ENCODE measurements at places on chromosomes 4 and X.
A peak's percentile ranks its signal among the peaks of the same experiment; 100 is the strongest.

- no peak for DNase-seq
Measured at GRCh38 chr4:62670514-62670913, 1470.4 kb downstream of the ADGRL3 start.

DNA sequence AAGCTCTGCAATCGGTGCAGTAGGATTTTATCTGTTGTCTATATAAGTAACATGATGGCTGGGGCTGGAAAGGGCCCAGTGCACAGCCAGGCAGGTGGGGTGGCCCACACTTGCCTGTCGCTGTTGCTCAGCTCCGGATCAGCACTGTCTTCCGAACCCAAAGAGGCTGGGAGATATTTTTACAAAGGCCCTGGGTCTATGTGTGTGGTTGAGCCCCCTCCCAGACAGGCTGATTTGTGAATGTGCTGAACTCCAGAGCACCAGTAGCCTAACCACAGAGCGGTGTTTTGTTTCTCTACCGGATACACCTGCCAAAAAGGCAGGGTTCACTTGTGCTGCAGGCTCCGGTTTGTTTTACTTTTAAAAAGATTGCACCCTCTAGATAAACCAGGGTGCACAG is 33.5 kb upstream of the CHRNA9 start:
- no peak for DNase-seq

DNA sequence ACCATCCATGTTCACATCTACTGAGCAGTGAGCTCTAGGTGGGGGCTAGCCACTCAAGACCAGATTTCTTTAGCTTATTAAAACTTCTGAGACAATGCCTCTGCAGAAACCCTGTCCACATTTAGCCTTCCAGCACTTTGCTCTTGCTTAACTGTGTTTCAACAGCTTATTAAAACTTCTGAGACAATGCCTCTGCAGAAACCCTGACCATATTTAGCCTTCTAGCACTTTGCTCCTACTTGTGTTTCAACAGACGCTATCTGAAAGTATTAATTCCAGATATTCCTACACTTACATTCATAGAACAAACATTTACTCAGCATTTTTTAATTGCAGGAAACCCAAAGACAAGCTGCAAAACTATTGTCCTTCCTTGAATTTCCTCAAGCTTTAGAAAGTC is 91.9 kb downstream of the SEL1L3 start:
- DNase-seq: no peak

GRCh38 chr4:6188687-6189305 is 11.6 kb downstream of the JAKMIP1 start:
- DNase-seq: peak; percentile 42

- DNase-seq: no peak
Measured at GRCh38 chr4:152045807-152046571, 285.2 kb upstream of the GATB start.

DNA sequence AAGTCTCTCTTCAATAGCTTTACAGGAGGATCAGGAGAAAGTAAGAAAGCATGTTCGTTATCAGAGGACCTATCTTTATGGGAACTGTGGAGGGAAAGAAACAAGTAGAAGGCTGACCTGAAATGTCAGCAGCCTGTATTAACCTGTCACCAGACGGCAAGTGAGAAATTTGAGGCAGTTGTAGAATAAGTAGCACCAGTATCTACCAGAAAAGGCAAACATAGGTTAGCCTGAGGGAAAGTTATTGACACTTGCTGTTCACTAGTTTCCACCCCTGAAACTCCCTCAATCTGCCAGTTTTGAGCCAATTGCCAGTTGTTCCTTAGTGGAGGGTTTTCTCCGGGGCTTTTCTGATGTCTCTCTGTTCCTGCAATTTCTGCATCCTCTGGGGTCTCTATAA is 36.4 kb downstream of the ZNF81 start:
- no peak for DNase-seq

- no peak for DNase-seq
Measured at GRCh38 chr4:174749091-174749490, 80.0 kb downstream of the GLRA3 start.

DNA sequence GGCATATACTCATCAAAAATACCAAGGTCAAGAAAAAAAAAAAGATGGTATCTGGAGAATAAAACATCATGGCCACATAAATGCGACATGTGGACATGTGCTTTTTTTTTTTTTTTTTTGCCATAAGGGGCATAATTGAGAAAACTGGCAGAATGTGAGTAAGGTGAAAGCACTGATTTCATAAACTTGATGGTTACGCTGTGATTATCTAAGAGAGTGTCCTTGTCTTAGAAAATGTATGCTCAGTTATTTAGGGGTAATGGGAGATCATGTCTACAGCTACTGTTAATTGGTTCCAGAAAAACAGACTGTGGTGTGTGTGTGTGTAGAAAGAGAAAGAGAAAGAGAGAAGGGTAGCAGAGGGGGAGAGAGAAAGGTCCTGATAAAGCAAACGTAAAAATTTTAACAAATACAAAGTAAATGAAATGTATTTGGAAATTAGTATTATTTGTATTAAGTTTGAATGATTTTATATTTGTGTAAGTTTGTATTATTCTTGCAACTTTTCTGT is 8.1 kb downstream of the DNAJB14 start:
- no peak for DNase-seq

DNA sequence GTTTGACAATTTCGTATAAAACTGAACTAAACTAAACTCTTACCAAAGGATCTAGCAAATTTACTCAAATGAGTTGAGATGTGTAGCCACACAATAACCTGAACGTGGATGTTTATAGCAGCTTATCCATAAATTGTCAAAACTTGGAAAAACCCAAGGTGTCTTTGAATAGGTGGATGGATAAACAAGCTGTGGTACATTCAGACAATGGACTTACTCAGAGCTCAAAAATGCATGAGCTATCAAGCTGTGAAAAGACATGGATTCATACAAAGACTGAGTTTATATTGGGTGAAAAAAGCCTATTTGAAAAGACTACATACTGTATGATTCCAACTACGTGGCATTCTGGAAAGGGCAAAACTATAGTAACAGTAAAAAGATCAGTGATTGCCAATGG is 69.5 kb downstream of the LARP1B start:
- no peak for DNase-seq

DNA sequence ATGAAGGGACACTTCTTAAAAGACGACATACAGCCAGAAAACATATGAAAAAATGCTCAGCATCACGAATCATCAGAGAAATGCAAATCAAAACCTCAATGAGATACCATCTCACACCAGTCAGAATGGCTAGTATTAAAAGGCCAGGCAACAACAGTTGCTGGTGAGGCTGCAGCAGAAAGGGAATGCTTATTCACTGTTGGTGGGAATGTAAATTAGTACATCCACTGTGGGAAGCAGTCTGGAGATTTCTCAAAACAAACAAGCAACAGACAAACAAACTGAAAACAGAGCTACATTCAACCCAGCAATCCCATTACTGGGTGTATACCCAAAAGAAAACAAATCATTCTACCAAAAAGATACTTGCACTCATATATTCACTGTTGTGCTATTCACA is 197.9 kb downstream of the EVC2 start:
- no peak for DNase-seq

- no peak for DNase-seq
Measured at GRCh38 chrX:70026112-70026850, 23.5 kb downstream of the AWAT2 start.

- no peak for DNase-seq
Measured at GRCh38 chr4:148215202-148215601, 227.0 kb downstream of the NR3C2 start.

DNA sequence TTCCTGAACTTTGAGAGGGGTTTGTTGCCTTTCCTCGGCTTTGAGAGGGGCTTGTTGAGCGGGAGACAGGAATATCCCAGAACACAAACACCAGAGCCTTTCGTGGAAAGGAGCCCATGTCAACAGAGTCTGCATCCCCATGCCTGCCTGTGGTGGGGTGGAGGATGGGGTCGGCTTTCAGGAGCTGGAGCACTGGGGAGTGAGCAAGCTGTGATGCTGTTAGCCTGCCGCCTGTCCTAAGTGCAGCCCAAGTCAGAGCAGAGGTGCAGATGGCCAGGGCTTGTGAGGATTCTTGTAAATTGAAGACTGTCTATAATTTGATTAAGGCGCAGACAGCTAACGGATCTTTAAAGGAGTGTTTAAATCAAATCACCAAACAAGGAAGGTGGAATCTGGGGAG is 103.3 kb upstream of the ANK2 start:
- no peak for DNase-seq

DNA sequence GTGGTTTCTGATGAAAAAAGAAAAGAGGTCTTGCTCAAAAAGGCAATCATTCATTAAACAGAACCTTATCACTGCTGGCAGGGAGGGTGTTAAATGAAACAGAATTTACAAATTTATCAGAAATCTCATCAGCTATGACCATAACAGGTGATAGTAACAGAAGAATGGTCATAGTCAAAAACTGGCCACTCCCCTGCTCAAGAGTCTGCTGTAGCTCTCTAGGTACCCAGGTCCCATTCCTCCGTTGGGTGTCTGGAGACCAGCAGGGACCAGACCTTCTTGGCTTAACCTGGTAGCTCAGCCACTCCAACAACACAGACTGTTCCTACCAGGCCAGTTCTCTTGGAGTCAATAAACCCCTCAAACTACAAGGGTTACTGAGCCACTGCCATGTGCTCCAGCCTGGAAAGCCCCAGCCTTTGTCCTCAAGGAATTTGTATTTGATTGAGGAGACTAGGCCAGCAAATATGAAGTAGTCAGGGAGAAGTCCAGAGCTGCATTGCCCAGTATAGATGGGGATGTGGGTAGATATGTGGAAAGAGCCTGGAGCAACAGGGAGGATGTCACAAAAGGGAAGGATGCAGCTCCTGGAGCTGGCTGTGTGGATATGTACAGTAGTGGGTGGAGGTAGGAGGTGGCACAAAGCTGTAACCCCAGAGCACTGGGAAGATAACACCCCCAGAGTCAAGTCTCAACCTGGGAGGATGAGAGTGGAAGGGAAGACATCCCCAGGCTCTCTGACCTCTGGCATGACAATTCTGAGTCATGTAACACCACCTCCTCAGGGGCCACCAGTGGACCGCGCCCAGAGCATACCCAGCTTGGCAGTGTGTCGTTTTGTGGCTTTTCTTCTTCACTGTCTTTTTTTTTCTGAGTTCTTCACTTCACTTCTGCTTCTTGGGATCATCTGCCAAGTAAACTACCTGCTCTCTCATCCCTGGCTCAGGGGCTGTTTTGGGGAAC is 21.9 kb downstream of the RASL11B start:
- no peak for DNase-seq

- no peak for DNase-seq
Measured at GRCh38 chr4:155592179-155592937, 74.3 kb upstream of the GUCY1A1 start.

GRCh38 chrX:72245461-72246089 is 6.7 kb upstream of the ERCC6L start:
- DNase-seq: peak; percentile 45

DNA sequence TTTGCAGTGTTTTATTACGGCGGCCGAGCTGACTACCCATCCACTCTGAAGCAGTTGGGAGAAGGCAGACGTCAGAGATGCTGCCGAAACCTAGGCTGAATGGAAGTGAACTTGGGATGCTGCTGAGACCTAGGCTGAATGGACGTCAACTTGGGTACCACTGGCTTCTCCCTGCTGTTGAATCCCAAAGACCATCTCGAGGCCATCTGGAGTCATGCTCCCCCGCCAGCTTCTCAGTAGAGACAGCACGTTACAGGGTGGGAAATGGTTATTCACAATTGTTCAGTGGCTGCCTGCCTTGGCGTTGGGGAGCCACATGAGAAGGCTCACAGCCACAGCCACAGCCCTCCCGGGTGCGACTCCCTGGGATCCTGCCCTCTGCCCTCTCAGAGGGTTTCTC is 40.9 kb downstream of the P2RY8 start:
- no peak for DNase-seq

- no peak for DNase-seq
Measured at GRCh38 chr4:21992330-21992729, 43.8 kb upstream of the KCNIP4 start.

- DNase-seq: no peak
Measured at GRCh38 chr4:113711883-113712662, 49.5 kb downstream of the CAMK2D start.

DNA sequence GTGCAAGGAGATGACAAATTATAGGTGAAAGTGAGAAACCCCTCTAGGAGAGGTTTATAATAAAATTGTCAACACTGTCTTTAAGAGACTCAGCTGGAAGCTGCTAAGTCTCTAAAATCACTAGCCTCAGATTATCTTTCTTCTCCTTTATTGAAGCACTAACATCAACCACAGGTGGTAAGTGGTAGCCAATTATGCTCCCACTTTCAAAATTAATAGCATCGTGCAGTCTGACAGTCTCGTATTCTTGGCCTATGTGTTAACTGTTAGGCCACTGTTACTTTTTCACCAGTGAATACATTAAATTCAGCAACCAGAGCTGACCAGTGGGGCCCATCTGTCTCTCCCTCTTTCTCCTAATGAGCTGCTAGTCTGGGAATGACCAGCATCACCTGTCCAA is 674.1 kb downstream of the RAPGEF2 start:
- DNase-seq: no peak

GRCh38 chr4:27081675-27082586 is 221.3 kb downstream of the STIM2 start:
- DNase-seq: no peak

DNA sequence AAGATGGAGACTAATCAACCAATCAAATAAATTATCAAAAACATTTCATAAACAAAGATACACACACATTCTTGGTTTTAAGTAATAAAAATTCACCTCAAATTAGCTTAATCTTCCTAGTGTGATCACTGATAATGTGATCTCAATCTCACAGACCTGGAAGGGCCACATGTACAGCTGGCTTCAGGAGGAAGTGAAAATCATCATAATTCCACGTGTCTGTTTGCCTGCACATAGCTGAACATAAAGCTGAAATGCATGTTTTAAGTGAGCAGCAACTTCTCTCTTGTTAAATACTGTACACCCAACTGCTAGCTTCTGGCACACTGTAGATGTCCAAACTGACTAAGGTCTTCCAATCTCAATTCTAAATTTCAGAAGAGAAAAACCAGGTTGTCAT is 53.8 kb downstream of the ARHGAP6 start:
- DNase-seq: no peak

DNA sequence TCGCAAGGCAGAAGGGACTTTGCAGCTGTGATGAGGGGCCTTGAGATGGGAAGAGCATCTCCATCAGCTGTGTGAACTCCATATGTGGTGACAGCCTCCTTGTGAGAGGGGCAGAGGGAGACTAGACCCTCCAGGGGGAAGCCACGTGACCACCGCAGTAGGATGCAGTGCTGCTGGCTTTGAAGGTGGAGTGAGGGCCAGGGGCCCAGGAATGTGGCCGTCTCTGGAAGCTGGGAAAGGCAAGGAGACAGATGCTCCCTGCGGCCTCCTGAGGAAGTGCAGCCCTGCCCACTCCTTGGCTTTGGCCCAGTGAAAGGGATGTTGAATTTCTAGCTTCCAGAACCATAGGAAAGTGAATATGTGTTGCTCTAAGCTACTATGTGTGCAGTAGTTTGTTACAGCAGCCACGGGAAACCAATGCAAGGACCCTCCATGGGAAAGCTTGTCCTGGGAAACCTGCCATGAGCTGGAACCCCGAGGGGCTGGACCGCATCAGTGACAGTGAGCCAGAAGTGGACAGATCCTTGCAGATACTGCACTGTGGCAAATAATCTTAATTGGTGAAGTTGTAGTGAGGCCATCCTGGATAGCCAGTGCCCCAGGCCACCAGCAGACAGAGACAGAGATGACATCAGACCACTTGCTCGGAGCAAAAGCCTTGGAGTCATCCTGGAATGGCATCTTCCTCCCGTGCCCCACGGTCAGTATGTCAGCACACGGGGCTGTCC is 35.4 kb upstream of the SORCS2 start:
- DNase-seq: no peak
